ENCODE measurements at places on chromosomes 3 and 15.

- DNase-seq: peak; percentile 37
Observed at GRCh38 chr3:152315623-152316022, 46.9 kb downstream of the MBNL1 start.

DNA sequence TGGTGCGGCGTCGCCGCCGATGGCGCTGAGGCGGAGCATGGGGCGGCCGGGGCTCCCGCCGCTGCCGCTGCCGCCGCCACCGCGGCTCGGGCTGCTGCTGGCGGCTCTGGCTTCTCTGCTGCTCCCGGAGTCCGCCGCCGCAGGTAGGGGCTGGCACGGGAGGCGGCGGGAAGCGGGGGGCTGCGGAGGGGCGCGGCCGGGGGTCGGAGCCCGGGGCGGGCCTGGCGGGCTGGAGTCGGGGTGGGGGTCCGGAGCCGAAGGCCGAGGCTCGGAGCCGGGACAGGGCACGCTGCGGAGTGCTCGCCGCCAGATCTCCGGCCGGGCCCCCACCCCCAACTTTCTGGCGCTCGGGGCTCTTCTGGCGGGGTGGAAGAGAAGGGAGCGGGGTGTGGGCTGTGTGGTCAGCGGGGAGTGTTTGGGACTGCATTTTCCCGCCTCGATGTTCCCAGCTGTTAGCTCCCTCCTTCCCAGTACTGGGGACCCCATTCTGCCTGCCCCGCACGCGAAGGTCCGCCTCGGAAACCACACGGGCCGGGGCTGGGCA is 299 bp downstream of the TYRO3 start:
- no peak for DNase-seq

GRCh38 chr15:88990185-88990679 is 77.1 kb upstream of the MFGE8 start:
- DNase-seq: no peak

DNA sequence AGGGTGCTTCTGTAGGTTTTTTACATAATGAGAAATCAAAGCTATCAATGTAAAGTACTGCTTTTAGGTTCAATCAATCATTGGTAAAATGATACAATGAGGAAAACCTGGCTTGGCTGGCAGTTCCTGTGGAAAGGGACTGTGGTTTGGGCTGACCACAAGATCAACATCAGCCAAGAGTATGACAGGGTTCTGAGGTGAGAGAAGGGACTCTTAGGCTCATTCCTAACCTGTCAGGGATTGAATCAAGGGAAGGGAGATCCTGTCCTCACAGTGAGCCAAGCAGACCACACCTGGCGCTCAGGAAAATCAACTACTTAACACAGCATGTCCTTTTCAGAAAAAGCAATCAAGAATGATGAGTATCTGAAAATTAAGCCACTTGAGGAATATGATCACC is 111.1 kb downstream of the MAGI1 start:
- DNase-seq: no peak

- DNase-seq: no peak
Observed at GRCh38 chr15:70351941-70352774, 254.4 kb upstream of the TLE3 start.

DNA sequence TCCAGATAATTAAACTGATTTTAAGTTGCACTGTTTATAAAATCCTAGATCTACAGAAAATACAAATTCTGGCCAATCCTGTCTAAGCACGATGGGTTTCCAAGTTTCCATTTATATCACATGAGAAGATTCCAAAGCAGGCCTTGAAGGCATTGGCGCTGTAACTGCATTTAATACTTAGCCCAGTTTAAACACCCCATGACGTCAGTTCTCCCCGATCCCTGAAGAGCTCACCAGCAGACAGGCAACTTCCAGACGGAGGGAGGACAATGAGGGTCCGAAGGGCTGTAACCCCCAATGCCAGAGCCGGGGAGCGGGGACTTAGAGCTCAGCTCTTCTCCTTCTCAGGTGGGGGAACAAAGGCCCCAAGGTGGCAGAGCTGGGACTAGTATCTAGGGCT is 117.3 kb downstream of the XXYLT1 start:
- DNase-seq: no peak
